ENCODE measurements at places on chromosomes 1 and 21.

- no peak for DNase-seq
These were observed 17.9 kb downstream of the SYT6 start for GRCh38 chr1:114135786-114136185.

GRCh38 chr1:2783069-2783434, 18.4 kb downstream of the TTC34 start:
- DNase-seq: no peak

DNA sequence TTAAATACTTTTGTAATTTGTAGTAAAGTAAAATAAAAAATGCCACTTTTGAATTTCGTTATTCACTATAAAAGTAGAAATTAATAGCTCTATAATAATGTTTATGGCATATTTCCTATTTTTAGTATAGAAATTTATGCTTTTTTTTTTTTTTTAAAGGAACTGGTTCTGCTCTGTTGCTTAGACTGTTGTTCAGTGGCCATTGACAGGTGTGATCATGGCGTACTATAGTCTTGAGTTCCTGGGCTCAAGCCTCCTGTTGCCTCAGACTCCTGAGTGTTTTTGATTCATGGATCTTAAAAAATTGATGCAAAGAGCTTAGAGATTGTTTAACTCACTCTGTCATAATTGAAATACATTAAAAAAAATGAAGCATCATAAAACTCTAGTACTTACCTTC, 53.6 kb downstream of the RPS6KC1 start:
- no peak for DNase-seq

GRCh38 chr1:206949208-206949607, 2.9 kb upstream of the PIGR start:
- DNase-seq: no peak

DNA sequence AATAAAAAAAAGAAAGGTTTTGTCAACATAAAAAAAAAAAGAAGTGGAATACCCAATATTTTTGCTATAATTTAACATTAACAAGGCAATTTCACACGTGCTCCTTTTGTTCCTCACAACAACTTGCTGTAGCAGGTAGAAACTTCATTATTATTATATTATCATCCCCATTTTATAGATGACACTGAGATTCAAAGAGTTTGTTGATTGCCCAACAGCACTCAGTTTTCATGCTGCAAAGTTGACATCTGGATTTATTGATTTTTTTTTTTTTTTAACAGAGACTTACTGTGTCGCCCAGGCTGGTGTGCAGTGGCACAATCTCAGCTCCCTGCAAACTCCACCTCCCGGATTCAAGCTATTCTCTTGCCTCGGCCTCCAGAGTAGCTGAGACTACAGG, 8.9 kb upstream of the ESRRG start:
- DNase-seq: no peak

GRCh38 chr21:46154955-46155513, 345 bp downstream of the FTCD start:
- no peak for DNase-seq

GRCh38 chr21:41112740-41113692, 54.9 kb upstream of the BACE2 start:
- no peak for DNase-seq

Data from HuH-7.5 (cell line).